Naive thymus-derived CD8-positive, alpha-beta T cell (primary cell): ENCODE measurements at places on chromosomes 2 and 18. TPM values are rescaled to one million over a fixed set of nuclear protein-coding genes. Genes with fewer than 3 reads are reported as not detected.

The VPS54 gene
- total RNA-seq = 12.7 TPM

- DNase-seq = no peak
- H3K27ac ChIP-seq = no peak overlapping the region
- H3K36me3 ChIP-seq = no peaks in the 10 kb centered on the region
- peaks cover 4% of the 10 kb centered on the region for H3K27me3 ChIP-seq
These were observed 13.7 kb upstream of the LTBP1 start for GRCh38 chr2:32932825-32933755.

DNA sequence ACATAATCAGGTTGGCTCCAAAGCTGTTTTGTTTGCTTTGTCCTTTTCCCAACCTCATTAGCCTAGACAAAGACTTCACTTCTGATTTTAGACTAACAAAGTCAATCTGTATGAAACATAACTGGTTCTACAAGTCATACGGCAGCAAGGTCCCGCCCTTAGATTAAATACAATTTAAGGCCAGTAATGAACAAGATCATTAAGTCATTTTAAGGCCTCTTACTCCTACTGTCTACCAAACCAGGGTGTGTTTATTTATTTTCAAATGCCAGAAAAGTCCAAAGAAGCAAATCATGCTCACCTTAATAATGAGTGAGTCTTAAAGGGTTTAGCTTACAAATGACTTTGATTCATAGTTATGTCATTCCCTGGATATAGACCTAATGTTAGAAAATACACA is 148.4 kb upstream of the ACVR2A start:
- no peaks in the 10 kb centered on the region for H3K4me1 ChIP-seq
- no peak overlapping the region for H3K4me3 ChIP-seq
- no peak overlapping the region for H3K27ac ChIP-seq
- H3K36me3 ChIP-seq = no peaks in the 10 kb centered on the region

DNA sequence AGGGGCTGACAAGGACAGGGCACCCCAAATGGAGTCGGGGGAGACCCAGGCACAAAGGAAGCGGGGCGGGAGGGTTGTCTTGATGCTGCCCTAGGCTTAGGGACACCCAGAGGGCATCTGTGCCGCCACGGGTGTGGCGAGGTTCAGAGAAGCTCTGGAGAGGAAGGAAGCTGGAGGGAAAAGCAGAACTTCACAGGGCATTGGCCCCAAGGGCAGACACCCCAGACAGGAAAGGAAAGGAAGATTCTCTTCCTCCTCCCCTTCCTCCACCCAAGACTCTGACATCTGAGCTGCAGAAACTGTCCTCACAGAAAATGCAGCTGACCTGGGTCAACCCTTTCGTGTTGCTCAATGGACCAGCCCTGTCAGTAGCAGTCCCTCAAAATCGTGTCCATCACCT is 25.6 kb downstream of the DNMT3A start:
- no peaks in the 10 kb centered on the region for H3K27me3 ChIP-seq
- H3K4me3 ChIP-seq = peak overlapping the region; percentile 74
- H3K4me1 ChIP-seq = peaks cover 77% of the 10 kb centered on the region
- peaks cover 16% of the 10 kb centered on the region for H3K36me3 ChIP-seq
- no peak for DNase-seq

- peaks cover 9% of the 10 kb centered on the region for H3K4me1 ChIP-seq
- H3K27me3 ChIP-seq = no peaks in the 10 kb centered on the region
- H3K27ac ChIP-seq = no peak overlapping the region
- no peak for DNase-seq
- H3K36me3 ChIP-seq = peaks cover 4% of the 10 kb centered on the region
- no peak overlapping the region for H3K4me3 ChIP-seq
These were observed 127.4 kb downstream of the CDC42EP3 start for GRCh38 chr2:37543999-37544557.
